Cardiac septum (tissue), 1 donor: ENCODE measurements at places on chromosomes 13 and 19.
A peak's percentile ranks its signal among the peaks of the same experiment; 100 is the strongest.

DNA sequence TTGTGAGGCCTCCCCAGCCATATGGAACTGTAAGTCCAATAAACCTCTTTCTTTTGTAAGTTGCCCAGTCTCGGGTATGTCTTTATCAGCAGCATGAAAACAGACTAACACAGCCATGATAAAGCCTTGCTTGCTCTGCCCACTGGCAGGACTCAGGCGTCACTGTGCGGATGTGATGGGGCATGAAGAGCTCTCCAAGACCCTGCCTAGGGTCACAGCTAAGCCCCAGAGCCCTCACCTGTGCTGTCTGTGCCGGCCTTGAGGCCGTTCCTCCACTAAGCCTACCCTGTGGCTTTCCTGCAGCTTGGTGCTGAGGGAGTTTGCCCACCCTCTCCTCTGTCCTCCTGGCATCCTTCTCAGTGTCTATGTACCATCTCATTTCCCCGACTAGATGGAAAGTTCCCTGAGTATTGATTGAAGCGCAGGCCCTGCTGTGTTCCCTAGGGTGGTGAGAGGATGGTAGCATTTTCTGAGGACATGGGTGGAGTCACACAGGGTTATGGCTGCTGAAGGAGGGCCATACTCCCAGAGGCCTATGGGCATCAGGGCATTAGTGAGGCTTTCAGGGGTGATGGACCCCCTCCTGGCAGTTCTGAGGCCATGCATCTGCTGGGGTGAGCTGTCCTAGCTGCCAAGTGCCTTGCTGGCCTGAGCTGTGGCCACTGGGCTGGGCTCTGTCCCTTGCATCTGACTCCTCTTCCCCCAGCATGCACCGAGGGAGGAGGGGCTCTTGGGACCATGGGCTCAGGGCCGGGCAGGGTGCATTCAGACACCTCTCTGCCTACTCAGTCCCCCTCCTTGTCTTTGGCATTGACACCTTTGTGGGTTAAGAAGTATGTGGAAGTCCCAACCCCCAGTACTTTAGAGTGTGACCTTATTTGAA, 75.3 kb downstream of the TEX29 start:
- no peak for DNase-seq

- no peak for DNase-seq
Measured at GRCh38 chr13:45255247-45255987, 54.6 kb upstream of the KCTD4 start.

DNA sequence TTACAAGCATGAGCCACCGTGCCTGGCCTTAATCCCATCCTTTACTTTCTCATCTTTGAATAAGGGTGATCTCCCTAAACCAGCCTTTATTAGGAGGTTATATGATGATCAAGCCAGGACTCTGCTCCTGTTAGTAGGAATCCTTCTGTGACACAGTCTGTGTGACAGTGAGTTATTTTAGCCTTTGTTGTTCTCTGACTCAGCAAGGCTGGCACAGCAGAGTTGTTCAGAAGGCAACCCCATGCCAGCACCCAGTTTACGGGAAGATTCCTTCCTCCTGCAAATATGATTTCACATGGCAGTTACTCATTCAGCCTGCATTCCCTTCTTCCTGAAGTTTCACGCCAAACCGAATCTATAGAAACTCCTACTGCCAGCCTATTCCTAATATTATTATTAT, 10.5 kb upstream of the MIER2 start:
- peak; percentile 22 for DNase-seq

- DNase-seq: no peak
Measured at GRCh38 chr19:30419568-30420180, 47.5 kb downstream of the ZNF536 start.

GRCh38 chr19:55099557-55100506, 17.6 kb downstream of the PPP1R12C start:
- no peak for DNase-seq

GRCh38 chr19:51781999-51782398, 13.0 kb upstream of the FPR3 start:
- DNase-seq: no peak
